Renal pelvis (tissue), 12 donors: ENCODE measurements at places on chromosomes 11 and 22. TPM values are rescaled to one million over a fixed set of nuclear protein-coding genes. Genes with fewer than 3 reads are reported as not detected.

GDPD4 gene
- polyA plus RNA-seq: not detected

OR2AG1 gene
- polyA plus RNA-seq: 0.09 TPM

MS4A4E gene
- 1.1 TPM for polyA plus RNA-seq

TMA7B gene
- polyA plus RNA-seq: not detected

- DNase-seq: no peak
Measured at GRCh38 chr22:49540084-49540912, 287.4 kb downstream of the BRD1 start.

DNA sequence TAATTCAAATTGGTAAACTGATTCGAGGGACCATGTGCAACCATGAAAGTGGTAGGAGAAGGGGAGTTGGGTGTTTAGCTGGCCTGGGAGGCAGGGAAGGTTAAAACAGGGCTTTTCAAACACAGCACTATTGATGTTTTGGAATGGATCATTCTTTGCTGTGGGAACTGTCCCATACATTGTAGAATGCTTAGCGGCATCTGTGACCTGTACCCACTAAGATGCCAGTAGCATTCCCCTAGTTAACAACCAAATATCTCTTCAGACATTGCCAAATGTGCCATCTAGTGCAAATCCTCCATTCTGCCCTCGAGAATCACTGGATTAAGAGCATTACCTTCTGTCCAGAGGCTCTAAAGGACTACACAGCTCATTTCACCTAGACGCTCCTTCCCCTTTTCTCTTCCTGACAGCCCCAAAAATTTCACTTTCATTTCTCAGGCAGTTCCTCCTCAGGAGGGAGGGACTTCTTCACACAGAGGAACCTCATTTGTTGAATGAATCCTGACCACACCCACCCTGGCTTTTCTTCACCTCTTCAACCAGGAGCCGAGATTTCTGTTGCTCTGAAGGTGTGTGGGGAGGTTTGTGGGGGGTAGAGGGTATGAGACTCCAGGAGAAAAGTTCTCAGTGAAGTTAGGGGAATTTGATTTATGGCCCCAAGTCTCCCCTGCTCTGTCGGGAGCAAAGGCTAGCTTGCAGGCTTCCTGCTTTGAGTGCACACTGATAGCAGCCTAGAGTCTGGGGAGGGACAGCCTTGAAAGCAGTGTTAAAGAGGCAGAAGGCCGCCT lies at the start of gene TRIM34:
Gene TRIM34, plus strand, starts transcription at position 513 of the 791 bp plus-strand sequence. CDS start 7,331 bp downstream, outside the sequence.
- peak; percentile 35 for DNase-seq

GRCh38 chr11:66471142-66471541 lies 4.4 kb downstream of the PELI3 start:
- no peak for DNase-seq

- no peak for DNase-seq
Measured at GRCh38 chr11:79206951-79207350, 233.9 kb downstream of the TENM4 start.

DNA sequence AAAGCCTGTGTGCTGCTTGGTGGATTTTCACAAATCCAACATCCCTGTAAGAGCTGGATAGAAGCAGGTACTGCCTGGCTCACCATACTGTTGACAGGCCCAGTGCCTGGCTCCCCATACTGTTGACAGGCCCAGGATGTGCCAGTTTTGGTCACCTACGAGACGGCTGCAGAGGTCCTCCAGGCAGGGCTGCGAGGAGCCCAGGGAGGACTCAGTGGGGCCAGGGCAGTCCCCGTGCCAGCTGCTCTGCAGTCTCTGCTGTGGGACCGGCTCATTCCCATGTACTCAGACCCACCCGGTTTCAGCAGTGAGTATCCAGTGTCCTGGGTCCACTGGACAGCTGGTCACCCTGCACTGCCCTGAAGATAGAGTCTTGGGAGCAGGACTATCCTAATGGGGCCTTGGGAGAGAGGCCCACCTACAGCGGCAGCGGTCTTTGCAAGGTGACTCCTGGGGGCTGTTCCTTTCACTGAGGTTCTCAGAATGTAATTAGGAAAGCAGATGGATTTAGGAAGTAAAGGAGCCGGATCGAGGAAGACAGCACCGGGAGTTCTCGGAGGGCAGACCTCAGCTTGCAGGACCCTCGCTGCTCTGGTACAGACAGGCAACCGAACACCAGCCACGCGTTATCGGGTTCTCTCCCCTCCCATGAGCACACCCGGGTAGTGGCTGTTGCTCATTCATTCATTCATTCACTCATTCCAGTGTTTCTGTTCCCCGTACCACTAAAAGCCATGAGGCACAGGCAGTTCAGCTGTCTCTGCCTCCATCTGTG lies 106.1 kb downstream of the CTTN start:
- DNase-seq: no peak

DNA sequence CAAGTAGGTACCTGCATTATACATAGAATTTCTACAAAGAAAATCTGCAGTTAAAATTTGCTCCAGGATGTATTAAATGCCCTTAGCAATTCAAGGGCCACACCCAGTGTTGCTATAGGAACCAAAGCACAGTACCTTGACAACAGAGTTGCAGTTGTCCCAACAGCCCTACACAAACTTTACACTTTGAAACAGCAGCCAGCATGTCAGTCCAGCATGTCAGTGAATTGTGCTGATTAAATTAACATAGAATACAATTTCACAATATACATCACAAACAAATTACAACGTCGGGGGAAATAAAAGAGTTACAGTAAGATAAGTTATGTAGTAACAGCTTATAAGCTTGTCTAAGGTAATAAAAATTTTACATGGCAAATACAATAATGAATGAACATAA lies 389.2 kb downstream of the SOX6 start:
- peak; percentile 24 for DNase-seq

GRCh38 chr11:32932196-32932595 lies 39.6 kb downstream of the QSER1 start:
- no peak for DNase-seq

DNA sequence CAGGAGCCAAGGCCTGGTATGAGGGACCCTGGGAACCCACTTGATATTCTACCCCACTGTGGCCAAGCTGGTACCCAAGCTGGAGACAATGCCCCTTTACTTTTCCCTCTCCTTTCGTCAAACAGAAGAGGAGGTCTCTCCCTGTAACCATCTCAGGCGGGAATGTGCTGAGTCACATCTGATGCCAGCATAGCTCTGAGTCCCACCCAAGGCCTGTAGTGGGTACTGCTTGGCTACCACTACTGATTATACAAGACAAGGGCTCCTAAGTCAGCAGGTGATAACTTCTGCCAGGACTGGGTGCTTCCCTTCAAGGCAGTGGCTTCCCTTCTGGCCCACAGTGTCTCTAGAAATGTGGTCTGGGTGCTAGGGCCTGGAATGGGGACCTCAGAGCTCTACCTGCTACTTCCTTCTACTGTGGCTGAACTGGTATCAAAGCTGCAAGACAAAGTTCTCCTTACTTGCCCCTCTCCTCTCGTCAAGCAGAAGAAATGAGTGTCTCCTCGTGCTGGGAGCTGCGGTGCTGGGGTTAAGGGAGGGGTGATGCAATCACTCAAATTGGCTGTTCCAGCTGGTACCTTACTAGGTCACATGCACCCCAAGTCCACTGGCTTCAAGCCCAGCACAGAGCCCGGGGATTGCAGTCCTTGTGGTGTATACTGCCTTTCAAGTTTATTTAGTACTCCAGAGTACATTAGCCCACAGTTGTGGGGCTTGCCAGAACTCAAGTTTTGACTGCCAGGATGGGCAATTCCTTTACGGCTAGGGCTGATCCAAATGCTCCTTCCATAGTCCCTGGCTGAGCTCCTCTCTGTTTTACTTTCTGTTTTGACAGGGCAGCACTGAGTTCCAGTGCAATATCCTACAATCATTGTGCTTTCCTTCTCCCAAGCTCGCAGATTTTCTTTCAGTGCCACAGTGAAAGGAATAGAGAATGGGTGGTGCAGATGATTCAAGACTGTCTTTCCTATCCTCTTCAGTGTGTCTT lies 419.7 kb upstream of the CNTN5 start:
- no peak for DNase-seq

- DNase-seq: peak; percentile 24
Measured at GRCh38 chr22:28480000-28480715, 199.5 kb downstream of the TTC28 start.

DNA sequence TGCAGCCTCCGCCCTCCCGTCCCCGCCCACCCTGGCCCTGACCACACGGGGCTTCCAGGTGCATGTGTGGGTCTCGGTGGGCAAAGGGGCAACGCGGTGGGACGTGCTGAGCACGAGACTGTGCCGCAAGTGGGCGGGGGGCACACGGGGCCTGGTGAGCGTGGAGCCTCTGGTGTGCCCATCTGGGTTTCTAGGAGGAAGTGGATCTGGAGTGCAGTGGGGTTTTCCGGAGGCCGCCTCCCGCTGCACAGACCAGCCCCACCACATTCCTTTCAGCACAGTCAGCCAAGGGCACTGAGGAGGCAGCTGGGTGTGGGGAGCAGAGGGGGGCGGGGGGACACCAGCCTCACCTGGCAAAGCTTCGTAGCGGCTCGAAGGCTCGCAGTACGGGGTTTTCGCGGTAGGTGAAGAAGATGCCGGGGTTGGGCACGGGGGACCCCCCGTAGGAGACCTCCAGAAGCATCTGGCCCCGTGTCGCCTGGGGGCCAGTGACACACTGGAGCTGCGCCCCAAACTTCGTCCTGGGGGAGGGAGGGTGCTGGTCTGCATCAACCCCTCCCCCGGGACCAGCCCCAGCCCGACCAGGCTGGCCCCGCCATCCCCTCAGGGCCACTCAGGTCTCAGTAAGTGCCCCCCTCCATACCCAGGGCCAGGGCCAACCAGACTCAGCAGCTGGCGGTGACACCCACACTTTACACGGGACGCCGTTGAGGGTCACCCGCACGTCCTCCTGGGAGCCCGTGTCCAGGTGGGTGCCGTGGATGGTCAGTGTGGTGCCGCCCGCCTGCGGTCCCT lies 12.4 kb upstream of the MAPK11 start:
- no peak for DNase-seq

GRCh38 chr11:28466506-28466905 lies 358.3 kb downstream of the METTL15 start:
- no peak for DNase-seq

- no peak for DNase-seq
Measured at GRCh38 chr11:117851106-117851505, 25.4 kb downstream of the FXYD6 start.

- DNase-seq: no peak
Measured at GRCh38 chr11:5625281-5625680, 480 bp downstream of the TRIM34 start.

GRCh38 chr11:38593649-38594048 lies 1995.6 kb upstream of the RAG2 start:
- DNase-seq: no peak

DNA sequence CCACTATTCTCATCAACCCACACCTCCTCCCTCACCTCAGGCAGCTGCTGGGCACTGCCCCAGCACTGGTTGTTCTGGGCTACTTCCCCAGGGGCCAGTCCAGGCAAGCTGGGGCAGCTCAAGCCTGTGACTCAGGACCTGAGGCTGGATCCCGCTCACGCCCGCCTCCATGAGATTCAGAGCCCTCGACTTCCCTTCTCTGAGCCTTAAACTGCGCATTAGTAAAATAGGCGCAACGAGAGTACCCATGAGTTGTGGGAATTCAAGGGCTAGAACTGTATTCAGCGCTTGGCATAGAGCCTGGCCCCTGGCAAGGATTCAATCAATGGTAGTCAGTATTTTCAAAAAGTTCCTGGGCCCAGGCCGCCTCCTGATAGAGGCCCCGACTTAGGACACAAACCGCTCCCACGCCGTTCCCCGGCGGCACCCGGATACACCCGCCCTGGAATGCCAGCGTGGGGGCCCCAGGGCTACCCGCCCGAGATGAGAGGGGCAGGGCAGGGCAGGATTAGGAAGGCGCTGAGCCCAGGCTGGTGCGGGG lies 723 bp upstream of the CD82 start:
- peak; percentile 36 for DNase-seq

- no peak for DNase-seq
Measured at GRCh38 chr11:63667995-63668795, 3.0 kb downstream of the ATL3 start.
